Heart left ventricle (tissue), 16 donors: ENCODE measurements at places on chromosomes 1 and 21. TPM values are rescaled to one million over a fixed set of nuclear protein-coding genes. Genes with fewer than 3 reads are reported as not detected.
A peak's percentile ranks its signal among the peaks of the same experiment; 100 is the strongest.

Gene CFAP107
- not detected for total RNA-seq

GRCh38 chr1:222031318-222031717 lies 289.4 kb upstream of the DUSP10 start:
- no peaks in the 10 kb centered on the region for H3K4me1 ChIP-seq
- no peaks in the 10 kb centered on the region for H3K36me3 ChIP-seq
- no peak for DNase-seq
- no peak overlapping the region for H3K4me3 ChIP-seq
- H3K27ac ChIP-seq = no peak overlapping the region
- H3K27me3 ChIP-seq = no peaks in the 10 kb centered on the region

Gene GIPC2
- 1.7 TPM for total RNA-seq

GRCh38 chr1:1144122-1144842 lies 28.4 kb upstream of the C1orf159 start:
- H3K36me3 ChIP-seq = no peaks in the 10 kb centered on the region
- peaks cover 11% of the 10 kb centered on the region for H3K27me3 ChIP-seq
- no peak overlapping the region for H3K27ac ChIP-seq
- no peak for DNase-seq
- no peak overlapping the region for H3K4me3 ChIP-seq
- H3K4me1 ChIP-seq = no peaks in the 10 kb centered on the region

GRCh38 chr1:2942410-2942809 lies 78.9 kb upstream of the ACTRT2 start:
- no peak overlapping the region for H3K4me3 ChIP-seq
- H3K27ac ChIP-seq = no peak overlapping the region
- no peaks in the 10 kb centered on the region for H3K27me3 ChIP-seq
- peak; percentile 37 for DNase-seq
- no peaks in the 10 kb centered on the region for H3K4me1 ChIP-seq
- H3K36me3 ChIP-seq = no peaks in the 10 kb centered on the region

Gene LYPD8
- total RNA-seq = not detected

Gene SYDE2
- total RNA-seq = 19.4 TPM
